CD4-positive, alpha-beta T cell treated with Interferon alpha-2 for 1 hour (primary cell): ENCODE measurements at places on chromosomes 7 and 10.

- DNase-seq: no peak
Observed at GRCh38 chr7:101164071-101164840, 1.1 kb downstream of the VGF start.

- no peak for DNase-seq
Observed at GRCh38 chr10:79098061-79098460, 29.3 kb downstream of the ZMIZ1 start.

DNA sequence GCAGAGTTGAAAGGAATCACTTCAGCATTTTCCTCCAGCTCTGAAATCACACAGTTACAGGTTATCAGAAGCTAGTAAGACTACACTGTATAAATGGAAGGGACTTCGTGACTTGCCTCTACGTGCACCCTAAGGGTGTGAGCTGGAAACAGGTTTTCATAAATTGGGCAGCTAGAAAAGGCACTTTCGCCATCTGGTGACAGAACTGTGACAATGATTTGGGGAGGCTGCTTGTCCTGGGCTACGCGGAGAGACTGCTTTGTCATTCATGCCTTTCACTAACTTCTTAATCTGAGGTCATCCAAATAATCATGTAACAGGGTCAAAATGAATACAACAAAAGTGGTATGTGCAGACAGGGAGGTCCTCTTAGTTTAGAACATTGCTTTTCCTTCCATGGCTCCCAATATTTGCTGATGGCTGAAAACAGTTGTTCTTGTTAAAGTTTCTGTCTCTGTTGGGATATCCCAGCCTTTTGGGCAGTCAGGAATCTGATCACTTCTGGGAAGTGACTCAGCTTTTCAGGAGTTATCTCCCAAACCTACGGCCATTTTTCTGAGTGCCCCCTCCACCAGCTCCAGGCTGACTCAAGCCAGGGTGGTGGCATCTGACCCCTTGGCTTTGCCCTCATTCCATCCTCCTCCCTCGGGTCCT is 17.8 kb downstream of the VWC2 start:
- no peak for DNase-seq

GRCh38 chr7:141430455-141431139 is 120.6 kb upstream of the AGK start:
- no peak for DNase-seq
